ENCODE measurements at places on chromosomes 3 and 15.

DNA sequence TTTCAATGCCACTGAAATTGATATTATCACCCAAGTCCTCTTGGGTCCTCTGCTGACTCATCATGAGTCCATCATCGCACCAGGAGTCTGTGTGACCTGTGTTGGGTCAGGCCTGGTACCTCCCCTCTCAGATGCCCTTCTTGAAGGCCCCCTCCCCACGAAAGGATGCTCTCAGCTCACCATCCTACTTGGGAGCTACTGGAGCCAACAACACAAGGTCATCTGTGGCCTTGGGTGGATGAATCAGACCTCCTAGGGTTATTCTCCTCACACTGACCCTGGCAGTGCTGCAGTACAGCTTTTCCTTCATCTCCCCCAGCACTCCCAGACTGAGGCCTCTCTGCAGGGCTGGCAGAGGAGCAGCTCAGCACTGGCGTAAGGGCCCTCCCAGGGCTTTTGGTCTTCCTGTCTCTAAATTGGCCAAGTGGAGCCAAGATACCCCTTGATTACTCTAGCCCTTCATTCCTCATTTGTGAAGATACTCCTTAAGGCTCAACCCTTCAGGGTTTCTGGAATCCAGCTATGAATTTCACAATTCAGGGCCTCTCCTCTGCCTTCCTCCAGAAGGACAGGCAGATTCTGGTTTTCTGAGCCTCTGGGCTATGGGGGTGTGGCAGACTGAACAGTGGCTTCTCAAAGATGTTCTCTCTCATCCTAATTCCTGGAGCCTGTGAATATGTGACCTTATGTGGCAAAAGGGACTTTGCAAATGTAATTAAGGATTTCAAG is 80.7 kb upstream of the GSK3B start:
- no peak for DNase-seq

DNA sequence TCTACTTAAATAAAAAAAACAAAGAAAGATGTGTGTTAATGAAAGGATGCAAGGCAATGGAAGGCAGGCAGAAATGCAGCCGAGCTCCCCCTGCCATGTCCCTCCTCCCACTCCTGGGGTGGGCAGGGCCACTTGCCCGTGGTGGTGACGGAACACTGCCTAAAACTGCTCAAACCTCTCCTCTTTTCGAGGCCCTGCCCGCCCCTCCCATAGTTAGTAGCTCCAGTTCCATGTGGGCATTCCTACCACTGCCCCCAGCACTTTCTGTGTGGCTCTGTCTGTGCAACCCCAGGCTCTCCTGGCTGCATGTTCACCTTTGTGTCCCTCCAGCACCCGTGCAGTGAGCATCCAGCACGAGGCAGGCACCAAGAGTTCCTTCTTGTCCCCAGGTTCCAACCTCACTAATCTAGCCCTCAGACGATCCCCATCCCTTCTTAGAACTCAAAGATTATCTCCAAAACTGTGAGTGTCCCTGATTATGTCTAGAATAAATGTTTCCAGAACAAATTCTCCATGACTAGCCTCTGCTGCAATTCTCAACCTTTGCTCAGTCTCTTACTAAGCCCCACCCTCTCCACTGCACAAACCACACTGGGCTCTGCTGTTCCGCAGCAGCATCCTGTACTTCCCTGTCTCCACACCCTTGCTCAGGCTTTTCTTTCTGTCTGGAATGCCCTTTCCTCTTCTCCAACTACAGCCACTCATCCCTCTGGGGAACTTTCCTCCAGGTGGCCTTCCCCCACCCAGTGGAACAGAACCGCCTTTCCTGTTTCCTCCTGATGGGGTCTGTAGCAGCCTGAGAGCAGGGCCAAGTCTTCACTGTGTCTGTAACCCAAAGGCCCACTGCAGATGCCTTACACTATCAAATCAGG is 32.6 kb upstream of the SPTBN5 start:
- DNase-seq = no peak

DNA sequence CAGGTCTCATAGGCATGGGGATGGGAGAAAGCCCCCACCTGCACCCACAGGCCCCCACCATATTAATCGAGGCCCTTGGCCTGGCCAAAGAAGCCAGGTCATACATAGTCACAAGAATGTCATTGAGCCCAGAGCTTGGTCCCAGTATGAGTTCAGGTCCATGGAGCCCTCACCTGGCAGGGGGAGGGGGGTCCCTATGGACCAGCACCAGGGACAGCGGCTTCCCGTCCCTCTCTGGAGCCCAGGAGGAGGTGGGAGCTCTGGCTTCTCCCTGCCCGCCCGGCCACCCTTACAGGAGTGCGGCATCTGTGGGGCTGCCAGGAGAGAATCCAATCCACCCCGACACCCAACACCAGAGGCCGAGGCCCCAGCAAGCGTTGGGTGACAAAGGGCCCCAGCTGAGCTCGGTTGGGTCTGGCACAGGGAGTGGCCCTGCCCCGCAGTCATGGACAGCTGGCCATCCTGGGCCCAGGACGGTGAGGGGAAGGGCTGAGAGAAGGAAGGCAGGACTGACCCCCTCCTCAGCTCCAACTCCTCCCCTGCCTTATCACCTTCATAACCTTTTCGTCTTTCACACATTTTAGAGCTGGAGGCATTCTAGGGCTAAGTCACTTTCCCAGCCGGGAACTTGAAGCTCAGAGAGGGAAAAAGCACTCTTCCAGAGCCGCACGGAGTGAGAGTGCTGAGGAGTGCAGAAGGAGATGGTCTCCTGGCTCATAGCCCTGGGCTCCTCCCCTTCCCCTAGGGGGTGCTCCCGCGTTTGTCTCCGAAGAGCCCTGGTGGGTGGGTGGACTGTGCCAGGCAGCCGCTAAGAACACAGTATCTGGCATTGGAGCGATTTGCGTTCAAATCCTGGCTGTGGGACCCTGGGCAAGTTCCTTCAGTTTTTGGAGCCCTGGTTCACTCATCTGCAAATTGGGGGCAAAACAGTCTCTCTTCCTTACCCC is 54.6 kb downstream of the ATP2B2 start:
- DNase-seq = no peak

DNA sequence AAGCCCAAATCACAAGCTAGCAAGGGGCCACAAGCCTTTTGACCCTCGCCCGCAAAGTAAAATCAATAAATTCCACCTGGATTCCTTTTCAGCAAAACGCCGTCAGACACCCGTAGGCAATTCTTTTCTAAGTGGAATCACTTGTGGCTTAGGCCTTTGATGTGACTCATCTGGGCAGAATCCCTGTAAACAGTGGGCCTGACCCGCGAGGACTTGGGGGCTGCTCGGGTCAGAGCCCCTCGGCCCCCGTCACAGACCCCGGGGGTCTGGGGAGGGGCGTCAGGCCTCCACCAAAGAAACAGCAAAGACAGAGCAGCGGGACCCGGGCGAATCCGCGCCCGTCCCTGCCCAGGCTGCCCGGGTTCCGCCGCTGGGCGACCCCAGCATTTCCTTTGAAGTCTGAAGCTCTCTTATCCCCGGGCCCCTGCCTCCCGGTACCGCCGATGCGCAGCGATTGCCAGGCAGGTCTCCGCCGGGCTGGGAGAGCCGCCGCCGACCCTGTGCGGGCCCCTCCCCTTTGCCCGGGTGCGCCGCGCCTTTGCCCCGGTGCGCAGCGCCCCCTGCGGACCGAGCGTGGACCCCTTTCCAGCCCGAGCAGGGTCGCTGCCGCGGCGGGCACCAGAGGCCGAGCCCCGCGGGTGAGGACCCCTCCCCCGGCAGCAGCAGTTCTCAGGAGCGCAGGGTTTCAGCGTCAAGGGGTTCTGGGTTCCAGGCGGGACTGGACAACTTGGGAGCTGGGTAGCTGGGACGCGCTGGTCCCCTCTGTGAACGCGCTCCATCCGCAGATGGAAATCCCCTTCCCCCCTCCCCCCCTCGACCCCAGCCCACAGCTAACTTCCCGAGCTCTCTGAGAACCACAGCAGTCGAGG is 178.3 kb downstream of the UACA start:
- DNase-seq = no peak

DNA sequence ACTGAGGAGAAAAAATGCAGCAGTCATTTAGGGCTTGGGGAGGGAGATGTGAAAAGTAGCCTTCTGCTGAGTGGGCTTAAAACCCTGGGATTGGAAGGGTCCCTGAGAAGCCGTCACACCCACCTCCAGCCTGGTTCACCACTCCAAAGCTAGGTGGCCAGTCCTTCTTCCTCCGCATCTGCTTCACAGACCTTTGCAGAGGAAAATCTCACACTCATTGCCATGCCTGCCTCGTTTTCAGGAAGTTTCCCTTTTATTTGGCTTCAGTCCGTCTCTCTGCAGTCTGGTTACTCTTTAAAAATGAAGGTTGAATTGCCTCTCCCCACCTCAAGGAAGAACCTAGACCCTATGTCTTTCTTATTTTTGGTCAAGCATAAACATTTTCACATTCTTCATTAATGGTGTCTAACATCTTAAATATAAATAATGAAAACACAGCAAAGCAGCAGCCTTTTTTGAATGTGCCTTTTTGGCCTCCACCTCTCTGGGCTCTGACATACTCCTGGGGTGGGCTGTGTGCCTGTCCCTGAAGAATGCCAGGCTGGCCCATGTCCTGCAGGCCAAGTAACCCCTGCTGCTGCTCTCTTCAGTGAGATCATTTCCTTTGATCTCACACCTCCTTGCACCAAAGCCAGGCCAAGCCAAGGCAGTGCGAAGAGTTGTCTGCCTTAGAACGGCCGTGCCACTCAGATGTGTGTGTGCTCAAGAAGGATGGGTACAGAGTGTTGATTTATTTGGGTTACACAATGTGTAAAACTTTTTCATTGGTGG is 11.0 kb downstream of the MRAS start:
- no peak for DNase-seq

- DNase-seq = no peak
Measured at GRCh38 chr3:12810961-12811360, 14.5 kb downstream of the CAND2 start.

- DNase-seq = peak; percentile 35
Measured at GRCh38 chr3:46812237-46812791, 50.9 kb downstream of the MYL3 start.

GRCh38 chr3:176430244-176431037 is 766.8 kb downstream of the TBL1XR1 start:
- no peak for DNase-seq

Measured in GM18507 (cell line).